ENCODE measurements at places on chromosomes 3 and 15.

- no peak for DNase-seq
Measured at GRCh38 chr15:58770519-58770856, 614 bp upstream of the MINDY2 start.

DNA sequence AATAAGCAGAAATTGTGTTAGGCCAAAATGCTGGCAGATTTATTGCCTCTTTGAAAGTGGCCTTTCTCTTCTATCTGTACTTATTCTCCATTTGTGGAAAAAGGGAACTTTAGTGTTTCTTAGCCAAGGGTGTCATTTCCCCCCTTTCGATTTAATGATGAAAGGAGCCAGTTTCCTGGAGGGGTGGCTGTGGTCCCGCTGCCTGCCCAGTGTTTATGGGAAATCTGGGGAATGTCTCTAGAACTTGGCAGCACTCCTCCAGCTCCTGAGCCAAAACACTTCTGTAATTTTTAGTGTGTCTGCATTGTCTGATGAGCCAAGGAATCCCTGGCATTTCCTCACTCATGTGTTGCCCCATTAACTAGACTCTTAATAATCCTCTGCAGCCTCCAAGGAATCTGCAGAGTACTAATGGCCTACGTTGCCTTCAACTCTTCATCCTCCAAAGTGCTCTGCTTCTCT lies 448.8 kb downstream of the GRM7 start:
- DNase-seq, result peak; percentile 47

GRCh38 chr15:80461356-80462095 lies 57.3 kb downstream of the ARNT2 start:
- no peak for DNase-seq

- no peak for DNase-seq
Measured at GRCh38 chr15:66773129-66773873, 71.3 kb downstream of the SMAD6 start.

GRCh38 chr3:65540666-65541065 lies 498.1 kb downstream of the MAGI1 start:
- no peak for DNase-seq

DNA sequence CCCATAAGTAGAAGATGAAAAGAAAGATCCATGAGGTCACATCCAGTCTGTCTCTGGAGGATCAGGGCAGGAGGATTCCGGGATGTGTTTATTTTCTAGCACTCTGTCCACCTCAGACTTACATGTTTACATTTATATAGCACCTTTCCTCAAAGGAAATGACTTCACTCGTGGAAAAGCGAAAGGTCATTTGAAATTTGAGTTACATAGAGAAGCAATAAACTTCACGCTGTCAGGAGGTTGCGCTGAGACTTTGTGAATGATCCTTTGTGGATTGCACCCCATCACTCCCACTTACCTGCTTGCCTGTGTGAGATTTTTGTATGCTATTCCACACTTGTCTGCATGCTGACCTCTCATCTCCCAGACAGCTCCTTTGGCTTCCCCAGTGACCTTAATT lies 540.5 kb downstream of the AGBL1 start:
- DNase-seq, result no peak

GRCh38 chr15:94858449-94858848 lies 627.1 kb downstream of the MCTP2 start:
- DNase-seq, result no peak

GRCh38 chr3:9783954-9784353 lies 8.3 kb downstream of the TADA3 start:
- DNase-seq, result peak; percentile 37

DNA sequence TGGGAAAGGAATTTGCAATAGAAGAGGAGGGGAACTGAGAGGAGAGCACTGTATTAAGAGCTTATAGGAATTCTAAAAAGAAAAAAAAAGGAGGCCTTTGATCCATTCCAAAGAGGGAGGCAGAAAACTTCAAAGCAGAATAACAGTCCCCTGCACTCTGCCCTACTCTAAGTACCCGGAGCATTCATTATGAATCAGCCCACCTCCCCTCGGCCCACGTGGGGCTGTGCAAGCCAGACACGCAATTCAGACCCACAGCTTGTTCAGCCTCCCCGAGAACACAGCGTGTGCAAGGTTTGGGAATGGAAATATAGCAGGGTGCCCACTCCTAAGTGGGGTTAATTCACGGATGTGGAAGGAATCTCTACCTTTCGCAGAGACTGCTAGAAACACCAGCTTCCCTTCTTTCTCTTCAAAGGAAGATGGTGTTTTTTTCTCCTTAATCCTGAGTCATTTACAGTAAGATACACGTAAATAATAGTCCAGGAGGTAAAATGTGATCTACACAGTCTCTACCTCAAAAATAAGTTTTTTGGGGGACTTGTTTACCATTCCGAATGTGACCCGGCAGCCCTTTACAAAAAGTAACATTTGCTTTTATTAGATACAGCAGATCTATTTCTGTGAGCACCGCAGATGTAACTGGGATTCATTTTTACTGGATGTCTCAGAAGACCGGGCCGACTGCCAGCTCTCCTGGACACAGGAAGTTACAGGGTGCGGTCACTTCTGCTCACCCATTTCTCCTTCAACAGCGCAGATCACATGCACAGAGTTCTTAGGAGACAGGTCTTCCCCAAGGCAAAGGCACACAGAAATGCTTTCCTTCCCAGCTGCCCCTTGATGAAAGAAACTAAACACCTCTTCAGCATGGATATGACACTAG lies 768.5 kb upstream of the CFAP20DC start:
- DNase-seq, result peak; percentile 21

DNA sequence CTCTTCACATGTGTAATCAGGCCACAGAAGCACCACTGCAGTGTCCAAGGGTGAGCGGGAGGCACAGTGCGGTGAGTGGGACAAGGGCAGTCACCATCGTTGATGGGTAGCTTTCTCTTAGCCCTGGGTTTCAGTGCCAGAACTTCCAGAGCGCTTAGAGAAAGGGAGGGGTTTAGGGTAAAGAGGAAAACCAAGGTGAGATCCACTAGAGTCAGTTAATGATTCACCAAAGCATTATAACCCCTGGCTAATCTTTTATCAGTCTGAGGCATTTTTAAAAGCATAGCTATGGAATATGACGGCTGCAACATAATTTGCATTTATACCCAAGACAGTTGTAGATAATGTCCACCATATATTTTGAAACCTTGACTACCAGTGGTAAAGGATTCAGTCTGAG lies 94.8 kb downstream of the SHQ1 start:
- DNase-seq, result no peak

GRCh38 chr15:77144492-77145070 lies 73.7 kb upstream of the TSPAN3 start:
- peak; percentile 8 for DNase-seq

DNA sequence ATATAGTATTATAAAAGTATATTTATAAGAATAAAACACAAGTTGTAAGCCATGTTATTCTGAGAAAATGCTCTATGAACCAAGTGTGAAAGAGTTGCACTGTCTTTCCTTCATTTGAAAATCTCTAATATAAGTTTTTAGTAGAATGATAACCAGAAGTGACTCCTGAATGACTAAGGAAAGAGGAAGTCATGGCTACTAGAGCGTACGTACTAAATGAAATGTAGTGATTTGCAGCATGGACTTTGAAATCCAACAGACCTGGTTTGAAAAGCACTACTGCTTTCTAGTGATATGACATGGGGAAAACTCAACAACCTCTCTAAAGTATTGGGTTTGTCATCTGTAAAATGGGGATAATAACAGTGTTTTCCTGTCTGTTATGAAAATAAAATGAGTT lies 10.3 kb upstream of the DNAJC13 start:
- DNase-seq, result no peak

DNA sequence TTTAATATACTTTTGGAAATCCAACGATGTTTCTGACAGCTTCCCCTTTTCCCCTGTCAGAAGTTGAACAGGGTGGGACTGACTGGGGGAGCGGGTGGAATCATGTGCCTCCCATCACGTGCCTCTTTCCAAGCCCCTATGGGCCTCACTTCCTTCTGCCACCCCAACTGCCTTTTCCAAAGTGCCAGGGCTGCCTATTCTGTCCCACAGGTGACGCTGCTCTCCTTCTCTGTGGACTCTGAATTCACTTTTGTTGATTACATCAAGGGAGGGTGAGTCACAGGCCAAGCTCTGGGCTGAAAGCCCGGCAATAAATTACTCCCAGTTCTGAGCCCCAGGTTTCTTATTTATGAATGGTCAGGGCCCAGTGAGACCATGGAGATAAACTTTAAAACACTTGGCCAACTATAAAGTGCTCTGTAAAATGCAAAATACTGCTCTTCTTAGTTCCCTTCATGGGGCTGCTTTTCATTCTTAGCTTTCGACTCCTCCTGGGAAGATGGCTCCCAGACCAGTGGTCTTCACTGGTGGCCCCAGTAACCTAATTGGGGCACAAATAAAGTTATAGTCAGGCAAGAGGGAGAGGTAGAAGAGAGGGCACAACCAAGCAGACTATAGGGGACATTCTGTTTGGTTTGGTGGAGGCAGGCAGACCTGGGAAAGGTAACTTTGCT lies 12.3 kb downstream of the CPNE9 start:
- peak; percentile 66 for DNase-seq
